ENCODE measurements at places on chromosomes 1 and 21.

DNA sequence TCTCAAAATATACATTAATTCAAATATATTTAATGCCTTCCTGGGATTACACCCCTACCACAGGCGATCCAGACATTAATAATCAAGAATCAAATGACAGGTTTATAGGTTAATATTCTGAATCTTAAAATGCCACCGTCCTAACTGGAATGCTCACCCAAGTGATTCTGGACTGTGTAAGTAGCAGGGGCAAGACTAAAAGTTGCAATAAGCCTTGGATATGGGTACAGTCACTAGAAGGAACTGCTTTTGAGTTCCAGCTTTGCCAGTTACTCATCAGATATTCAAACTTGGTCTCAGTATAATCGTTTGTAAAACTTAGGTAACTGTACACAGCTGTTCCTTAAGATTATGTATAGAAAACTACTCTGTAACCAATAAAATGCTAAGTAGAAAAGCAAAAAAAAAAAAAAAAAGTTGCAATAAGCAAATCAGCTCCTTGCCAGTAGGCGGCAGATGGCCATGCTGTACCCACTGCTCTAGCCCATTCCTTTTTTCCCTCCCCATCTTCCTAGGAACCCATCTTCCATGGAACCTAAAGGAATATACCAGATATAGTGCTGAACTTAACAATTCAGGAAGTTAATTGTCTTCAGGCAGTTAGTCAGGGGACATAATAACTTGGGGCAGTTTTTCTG, 10.5 kb downstream of the RO60 start:
- peak; percentile 39 for DNase-seq

DNA sequence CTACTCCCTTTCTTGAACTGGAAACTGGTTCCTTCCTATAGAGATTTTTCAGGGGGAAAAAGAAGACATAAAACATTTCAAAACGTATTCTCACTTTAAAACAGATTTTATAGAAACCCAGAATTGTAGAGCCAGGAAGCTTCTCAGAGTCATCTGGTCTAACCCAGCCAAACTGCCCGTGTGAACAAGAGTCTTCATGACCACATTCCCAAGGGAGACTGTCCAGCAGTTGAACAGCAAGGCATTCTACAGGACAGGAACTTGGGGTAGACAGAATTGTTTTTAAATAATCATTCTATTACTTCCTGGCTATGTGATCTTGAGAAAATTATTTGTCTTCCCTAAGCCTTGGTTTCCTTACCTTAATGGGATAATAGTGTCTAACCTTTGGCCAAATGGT, 163.5 kb upstream of the IVNS1ABP start:
- DNase-seq = peak; percentile 64

- DNase-seq = peak; percentile 96
These were observed 28.0 kb upstream of the EVA1B start for GRCh38 chr1:36351227-36351977.

- no peak for DNase-seq
These were observed 18.0 kb downstream of the UMODL1 start for GRCh38 chr21:42089093-42089631.

DNA sequence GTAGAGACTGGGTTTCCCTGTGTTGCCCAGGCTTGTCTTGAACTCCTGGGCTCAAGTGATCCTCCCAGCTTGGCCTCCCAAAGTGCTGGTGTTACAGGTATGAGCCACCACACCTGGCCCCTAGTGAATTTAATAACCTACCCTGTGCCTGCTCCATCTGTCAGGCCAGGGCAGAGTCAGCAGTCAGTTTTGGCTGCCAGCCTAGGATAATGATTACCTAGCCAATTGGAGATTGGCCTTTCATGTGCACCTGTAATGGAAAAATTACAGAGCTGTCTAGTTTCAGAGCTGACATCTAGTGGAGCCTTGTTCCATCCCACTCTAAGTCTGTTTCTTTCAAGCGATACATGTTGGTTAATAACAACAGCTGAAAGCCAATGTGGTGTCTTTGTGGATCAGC, 92.0 kb downstream of the DIRAS3 start:
- DNase-seq = no peak

DNA sequence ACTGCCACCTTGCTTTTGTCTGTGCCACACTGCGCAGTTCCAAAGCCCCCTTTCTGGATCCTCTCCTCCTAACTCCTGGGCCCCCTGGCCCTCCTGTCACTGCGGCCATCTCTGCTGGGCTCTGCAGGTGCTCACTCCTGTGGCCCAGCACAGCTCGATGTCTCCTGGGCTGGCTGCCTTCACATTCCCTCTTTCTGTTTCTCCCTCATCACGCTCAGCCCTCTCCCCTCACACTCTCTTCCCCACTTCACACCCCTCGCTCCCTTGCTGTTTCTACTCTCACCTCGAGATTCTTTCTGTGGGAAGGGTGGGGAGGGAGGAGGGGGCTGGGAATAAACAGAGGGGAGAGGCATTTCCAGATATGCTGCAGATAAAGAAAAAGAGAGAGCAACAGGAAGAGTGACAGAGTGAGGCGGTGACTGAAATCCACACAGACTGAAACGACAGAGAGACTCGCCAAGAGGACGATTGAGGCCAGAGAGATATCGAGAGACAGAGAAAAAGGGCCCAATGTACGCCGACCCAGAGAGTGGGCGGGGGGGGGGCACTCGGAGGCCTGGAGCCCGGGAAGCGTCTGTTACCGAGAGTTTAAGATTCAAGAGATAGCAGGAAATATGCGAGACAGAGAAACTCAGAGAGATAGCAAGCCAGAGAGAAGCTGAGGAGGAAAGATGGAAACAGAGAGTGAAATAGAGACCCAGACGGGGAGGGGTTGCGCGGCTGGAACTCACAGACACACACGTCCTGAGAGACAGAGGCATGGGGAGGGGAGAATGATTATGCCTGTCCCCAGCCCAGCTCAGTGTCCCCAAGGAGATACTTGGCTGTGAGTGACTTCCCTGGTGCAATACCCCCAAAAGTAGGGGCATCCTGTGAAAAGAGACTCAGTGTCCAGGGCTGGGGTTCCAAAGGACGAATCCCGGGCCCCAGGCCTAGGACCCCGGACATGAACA, 666 bp downstream of the CSF3R start:
- no peak for DNase-seq

GRCh38 chr1:150994248-150994647, 12.2 kb downstream of the ANXA9 start:
- DNase-seq = no peak

DNA sequence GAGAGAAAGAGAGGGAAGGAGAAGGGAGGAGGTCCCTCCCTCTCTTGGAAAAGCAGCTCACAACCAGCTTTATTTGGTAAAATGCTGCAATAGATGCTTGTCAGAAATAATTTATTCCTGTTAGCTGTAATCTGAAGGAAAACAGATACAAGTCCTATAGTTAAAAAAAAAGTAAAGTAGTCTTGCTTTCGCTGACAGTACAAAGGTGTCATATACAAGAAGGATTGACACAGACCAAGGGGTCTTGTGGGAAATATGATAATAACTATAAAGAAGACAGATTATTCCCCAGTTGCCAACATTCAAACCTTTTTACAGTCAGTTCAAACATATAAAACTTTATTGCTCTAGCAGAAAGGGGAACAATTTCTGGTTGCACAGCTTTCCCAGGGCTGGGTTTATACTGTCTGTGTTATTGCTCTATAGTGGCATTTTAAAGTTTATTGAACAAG, 145.0 kb downstream of the PBX1 start:
- DNase-seq = no peak

DNA sequence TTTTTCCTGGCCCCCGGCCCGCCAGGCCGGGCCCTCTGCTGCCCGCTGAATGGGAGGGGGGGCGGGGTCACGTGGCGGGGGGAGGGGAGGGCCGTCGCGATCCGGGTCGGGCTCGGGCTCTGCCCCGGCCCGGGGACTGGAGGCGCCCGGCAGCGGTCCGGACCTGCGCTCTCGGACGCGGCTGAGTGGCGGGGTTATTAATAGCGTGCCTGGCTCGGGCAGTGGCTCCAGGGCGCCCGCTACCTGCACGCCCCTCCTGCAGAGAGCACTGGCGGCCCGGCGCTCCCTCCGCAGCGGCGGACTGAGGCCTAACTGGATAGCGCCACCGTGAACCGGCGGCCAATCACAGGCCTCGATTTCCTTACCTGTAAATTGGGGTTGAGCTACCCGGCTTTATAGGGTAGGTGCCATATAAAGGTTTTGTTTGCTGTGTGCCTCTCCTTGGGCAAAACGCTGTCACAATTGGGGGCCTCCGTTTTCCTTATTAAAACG, 28.1 kb downstream of the AHDC1 start:
- DNase-seq = peak; percentile 63

- no peak for DNase-seq
These were observed 15.0 kb downstream of the ITSN1 start for GRCh38 chr21:33657124-33657820.

DNA sequence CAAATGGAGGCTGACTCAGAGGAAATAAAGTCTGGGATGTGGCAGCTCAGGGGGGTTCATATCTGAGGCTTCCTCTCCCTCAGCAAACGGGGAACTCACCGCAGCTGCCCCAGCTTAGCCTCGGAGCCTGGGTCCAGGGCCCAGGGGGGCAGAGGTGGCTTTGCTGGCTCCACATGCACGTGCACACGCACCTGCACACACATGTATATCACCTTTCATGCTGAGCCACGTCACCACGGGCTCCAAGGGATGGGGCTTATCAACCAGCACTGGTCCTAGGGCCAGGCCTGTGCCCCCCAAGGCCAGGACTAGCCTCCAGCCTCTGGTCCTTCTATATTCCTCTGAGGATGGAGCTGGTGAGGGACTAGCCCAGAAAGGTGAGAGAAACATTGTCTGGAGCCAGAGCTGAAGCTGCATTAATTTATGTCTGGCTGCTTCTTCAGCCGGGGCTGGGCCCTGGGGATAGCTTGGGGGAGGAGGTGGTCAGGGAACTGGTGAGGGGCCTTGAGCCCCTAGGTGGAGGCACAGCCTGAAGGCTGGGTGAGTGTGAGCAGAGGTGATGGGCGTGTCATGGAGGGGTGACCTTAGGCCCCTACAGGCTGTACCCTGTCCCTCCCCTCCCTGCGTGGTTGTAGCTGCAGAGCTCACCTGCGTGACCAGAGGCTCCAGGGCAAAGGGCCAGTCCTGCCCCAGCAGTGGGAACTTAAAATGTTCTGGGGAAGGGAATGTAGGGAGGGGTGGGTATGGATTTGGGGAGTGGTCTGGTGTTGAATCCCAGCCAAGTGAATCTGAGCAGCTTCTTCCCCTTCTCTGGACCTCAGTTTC, 520.8 kb downstream of the PTPRU start:
- DNase-seq = no peak

GRCh38 chr21:42471206-42471605, 24.8 kb downstream of the RSPH1 start:
- no peak for DNase-seq
